CD4-positive, alpha-beta T cell (primary cell): ENCODE measurements at places on chromosomes 1 and 21. TPM values are rescaled to one million over a fixed set of nuclear protein-coding genes. Genes with fewer than 3 reads are reported as not detected.

KCNA10 gene
- total RNA-seq = not detected

GRCh38 chr1:119862276-119862675 is 34.0 kb downstream of the ADAM30 start:
- DNase-seq = no peak

DNA sequence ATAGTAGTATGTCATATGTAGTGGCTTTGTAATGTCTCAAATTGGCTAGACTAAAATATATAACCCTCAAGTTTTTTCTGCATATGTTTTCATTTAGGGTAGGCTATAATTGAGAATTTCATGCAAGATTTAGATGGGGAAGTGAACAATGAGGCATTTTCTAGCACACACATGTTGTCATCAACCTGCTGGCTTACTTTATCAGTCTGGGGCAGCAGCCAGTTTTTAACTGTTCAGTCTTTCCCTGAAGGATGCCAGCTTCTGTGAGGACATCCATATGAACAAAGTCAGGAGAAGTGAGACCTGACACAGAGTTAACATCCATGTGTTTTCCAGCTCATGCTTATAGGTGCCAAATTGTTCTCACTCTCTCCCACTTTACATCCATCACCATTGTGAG is 74.7 kb upstream of the OLFM3 start:
- no peak for DNase-seq

DNA sequence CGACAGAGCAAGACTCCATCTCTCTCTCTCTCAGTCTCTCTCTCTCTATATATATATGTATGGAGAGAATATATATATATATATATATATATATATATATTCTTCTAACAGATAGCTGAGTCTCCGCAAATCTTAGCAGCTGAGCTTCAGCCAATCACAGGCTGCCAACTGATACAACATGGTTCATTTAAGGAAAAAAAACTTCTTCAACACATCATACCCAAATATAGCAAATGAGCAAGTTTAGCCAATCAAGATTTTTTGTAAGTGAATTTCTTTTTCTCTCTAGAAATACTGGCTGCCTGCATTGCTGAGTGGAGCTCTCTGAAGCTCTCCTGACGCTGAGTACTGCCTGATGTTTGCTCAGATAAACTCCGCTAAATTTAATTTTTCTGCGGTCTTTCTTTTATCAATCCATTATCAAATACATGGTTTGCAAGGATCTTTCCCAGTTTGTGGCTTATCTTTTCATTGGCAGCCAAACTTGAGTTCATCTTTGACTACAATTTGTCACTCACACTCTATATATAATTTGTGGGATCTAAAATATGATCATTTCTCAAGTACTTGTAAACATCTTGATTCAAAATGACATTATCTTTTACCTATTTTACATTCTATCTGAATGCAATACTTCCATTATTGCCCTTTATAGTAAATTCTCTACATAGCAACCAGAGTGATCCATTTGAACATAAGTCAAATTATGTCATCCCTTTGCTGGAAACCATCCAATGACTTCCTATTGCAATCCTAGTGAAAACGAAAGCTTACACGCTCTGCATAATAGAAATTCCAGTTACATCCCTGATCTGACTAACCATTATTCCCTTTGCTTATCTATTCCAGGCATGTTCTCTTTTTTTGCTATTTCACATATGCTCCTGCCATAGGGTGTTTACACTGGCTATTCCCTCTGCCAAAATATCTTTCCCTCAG is 2131.7 kb downstream of the MRPL39 start:
- no peak for DNase-seq
